ENCODE measurements at places on chromosomes 12 and 14.

DNA sequence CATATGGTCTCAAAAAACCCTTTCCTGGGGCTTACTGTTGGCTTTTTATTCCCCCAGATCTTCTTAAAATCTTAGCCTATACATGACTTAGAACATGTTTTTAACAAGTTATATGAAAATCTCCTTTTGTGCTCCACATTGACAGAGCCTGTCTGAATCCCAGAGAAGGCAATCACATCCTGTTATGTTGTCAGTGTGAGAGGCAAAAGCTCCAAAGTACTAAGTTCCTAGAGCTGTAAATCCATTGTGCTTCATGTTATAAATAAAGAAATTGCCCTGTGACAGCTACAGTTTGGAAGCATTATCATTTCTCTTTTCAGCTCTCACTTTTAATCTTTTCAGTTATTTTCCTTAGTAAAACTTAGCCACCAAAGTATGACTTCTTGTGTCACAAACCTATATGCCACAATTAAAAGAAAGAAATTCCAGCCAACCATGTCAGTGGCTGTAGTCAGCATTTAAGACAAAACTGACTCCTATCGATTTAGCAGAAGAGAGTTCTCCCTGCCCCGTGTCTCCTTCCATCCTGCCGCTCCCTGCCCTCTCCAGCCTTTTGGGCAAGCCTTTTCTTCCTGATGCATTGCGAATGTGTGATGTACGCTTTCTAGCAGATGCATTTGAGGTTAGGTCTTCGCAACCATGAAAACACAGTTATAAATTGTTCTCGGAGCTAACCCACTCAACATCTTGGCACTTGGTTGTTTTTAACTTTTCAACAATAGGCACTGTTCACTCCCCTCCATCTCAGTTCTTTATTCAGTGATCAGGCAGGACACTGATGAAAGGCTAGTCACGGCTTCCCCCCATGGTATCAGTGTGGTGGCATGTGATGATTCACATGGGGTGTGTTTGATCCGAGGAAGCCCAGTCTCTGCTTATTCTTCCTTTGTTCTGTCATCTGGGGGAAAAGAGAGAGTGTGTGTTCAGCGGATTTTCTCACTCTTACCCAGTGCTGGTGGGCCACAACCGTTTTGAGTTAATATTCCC lies 143.5 kb downstream of the SSPN start:
- DNase-seq = no peak

GRCh38 chr12:103640410-103640809 lies 53.3 kb downstream of the STAB2 start:
- no peak for DNase-seq

DNA sequence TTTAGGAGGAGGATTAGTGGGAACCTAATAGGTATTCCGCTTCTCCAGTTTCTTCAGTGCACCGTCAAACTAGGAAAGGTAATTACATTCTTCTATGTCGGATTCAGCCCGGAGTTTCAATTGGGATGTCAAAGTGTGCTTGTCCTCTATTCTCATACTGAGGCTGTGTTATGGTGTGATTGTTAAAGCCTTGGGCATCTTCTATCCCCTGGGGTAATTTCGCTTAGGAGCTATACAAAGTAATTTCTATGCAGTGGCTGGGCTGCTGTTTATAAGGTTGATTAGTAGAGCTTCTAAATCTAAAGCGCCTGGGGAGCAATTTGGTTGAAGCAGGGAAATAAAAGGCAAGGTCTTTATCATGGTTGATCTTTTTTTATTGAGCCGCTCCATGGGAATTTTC lies 399.6 kb downstream of the ZFP36L1 start:
- DNase-seq = no peak

DNA sequence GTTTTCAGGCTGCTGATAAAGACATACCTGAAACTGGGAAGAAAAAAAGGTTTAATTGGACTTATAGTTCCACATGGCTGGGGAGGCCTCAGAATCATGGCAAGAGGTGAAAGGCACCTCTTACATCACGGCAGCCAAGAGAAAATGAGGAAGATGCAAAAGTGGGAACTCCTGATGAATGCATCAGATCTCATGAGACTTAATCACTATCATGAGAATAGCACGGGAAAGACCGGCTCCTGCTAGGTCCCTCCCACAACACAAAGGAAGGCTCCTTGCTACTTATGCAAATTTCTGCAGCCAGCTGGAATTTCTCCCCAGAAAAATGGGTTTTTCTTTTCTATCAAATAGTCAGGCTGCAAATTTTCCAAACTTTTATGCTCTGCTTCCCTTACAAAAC lies 174.1 kb upstream of the RMST start:
- no peak for DNase-seq

DNA sequence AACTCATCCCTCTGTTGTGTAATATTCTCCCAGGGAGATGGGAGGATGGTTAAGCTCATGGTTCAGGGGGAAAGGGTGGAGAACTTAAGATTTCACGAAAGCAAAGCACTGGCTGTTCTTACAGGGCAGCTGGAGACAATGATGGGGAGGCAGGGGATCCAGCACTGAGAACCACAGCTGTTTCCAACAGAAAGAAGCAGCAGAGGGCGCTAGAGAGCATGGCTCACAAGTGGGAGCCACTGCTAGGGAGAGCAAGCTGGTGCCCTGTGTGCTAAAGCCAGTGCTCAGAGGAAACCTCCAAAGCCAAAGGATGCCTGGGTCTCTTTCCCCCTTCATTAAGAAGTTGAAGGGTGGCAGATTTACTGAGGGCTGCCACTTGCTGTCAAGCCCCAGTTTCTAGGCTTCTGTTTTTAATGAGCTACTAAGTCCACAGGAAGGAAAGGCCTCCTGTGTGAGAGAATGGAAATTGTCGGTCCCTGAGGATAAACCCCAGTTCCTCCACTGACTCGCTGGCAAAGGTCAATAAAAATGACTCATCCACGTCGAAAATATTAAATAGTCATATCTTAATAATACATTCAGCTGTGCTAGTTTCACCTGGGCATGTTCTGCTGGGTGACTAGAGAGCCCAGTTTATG lies 199.7 kb downstream of the ANO2 start:
- DNase-seq = no peak

GRCh38 chr12:31845613-31846322 lies 113.4 kb upstream of the RESF1 start:
- DNase-seq = no peak

DNA sequence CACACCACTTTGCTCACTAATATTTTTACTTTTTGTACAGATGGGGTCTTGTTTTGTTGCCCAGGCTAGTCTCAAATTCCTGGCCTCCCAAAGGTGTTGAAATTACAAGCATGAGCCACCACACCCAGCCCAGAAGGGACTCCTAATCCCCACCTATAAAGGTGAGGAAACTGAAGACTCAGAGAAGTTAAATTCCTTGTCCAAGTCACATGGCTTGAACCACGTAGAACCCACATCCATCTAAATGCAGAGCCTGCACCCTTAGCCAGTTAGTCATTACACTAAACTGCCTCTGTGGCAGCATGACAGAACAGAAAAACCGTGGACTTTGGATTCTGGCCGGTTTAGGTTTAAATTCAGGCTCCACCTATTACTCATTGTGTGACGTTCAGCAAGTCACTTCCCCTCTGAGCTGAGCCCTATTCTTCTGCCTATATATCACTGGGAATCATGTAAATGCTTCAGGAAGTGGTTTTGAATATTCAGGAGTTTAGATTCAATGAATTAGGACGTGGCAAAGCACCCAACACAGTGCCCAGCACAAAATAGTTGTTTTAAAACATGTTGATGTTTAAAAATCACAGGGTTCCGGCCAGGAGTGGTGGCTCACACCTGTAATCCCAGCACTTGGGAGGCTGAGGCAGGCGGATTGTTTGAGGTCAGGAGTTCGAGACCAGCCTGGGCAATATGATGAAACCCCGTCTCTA lies 3.0 kb upstream of the CORO1C start:
- no peak for DNase-seq

- DNase-seq = no peak
These were observed 5.9 kb downstream of the CCDC198 start for GRCh38 chr14:57487771-57488170.

- DNase-seq = no peak
These were observed 31.1 kb upstream of the DUSP6 start for GRCh38 chr12:89383235-89384049.

GRCh38 chr12:27575090-27575761 lies 51.2 kb downstream of the PPFIBP1 start:
- DNase-seq = no peak

DNA sequence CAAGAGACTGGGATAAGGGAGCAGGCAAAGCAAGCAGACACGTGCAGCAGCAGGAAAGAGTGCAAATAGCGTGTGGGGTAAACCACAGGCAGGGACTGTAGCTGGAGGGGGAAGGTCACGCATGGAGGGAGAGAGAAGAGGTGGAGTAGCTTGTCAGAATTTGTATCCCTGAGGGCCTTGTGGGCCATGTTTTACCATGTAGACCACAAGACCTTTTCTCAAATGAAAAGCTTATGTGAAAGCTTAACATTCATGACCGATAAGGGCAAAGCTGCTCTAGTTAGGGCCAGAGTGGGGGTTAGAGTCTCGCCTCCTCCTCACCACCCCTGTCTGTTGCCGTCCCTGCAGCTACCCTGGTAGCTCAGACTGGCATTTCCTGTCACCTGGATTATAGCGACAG lies 152.9 kb upstream of the E2F7 start:
- DNase-seq = no peak

- DNase-seq = no peak
These were observed 7.7 kb upstream of the MMP19 start for GRCh38 chr12:55850401-55850800.

- no peak for DNase-seq
These were observed 121.0 kb downstream of the LRRIQ1 start for GRCh38 chr12:85157035-85157603.

DNA sequence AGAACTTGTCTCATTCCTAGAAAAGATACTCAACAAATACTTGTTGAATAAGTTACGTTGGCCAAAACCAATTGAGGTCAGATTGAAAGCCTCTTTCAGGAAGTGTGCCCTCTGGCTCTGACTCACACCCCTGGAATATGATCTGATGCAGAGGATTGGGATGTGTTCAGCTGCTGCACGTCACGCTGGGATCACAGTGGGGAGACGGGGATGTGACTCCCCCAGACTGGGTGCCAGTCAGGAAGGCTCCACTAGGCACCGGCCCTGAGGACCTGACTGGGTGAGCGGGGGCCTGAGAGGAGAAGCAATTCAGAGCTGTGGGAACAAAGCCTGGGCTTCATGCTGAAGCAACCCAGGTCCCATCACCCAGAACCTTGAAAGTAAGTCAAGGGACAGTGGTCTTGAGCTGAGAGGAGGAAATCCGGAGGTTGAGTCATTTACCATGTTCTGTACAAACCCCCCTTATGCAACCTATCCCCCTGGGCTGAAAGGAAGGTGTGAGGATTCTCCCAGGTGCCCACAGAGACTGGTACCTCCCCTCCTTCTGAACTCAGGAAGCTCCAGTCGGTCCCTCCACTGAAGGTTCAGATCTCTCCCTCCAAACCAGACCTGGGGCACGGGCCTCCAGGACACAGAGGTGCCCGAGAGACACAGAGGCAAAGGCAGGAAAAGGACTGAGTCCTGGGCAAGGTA lies 3.9 kb downstream of the CEBPE start:
- no peak for DNase-seq

- DNase-seq = peak; percentile 13
These were observed 116.7 kb downstream of the LMNTD1 start for GRCh38 chr12:25436206-25437030.

DNA sequence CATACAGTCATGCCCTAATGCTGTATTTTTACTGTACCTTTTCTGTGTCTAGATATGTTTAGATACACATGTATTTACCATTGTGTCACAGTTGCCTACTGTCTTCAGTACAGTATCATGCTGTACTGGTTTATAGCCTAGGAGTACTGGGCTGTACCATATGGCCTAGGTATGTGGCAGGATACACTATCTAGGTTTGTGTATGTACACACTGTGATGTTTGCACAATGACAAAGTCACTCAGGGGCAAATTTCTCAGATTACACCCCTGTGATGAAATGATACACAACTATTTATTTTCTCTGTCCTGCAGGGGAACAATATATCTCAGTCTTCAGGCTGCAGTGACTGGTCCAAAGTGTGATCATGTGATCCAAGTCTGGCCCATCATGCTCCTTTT lies 1076.1 kb downstream of the VRK1 start:
- no peak for DNase-seq

DNA sequence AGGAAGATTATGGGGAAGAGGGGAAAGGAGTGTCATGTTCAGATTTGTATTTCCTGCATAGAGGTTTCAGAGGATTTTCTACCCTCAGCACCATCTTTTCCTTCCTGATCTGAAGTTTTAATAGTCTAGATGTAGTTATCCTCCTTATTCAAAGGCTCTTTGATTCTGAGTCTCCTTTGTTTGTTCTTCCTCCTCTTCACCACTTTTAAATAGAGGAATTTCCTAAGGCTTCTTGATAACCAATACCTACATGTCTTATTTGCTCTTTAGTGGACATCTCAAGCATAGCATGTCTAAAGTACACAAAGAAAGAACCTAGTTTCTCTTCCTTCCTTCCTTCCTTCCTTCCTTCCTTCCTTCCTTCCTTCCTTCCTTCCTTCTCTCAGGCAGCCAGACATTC lies 8.3 kb downstream of the MGAT4C start:
- DNase-seq = no peak

DNA sequence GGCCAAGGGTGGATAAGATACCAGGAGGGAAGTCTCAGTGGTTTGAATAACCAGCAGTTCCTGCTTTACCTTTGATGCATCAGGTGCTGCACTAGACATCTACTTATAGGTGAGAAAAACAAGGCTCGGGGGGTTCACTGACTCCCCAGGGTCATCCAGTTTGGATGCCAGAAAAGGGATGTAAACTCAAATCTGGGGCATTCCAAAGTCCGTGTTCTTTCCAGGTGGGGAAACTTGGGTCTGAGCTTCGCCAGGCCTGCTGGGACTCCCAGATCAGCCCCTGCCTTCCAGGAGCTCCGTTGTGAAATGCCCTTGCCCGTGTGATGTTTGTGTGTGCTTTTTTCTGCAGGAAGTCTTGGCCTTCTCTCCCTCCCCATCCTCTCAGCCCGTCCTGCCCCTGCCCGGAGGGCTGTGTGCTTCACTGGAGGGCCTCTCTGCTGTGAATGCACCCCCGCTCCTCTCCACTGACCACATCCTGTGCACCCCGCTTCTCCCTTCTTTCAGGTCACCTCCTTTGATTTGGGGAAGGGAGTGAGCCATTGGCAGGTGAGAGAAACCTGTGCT lies 42.1 kb downstream of the TSPAN9 start:
- DNase-seq = no peak

GRCh38 chr12:13182881-13183280 lies 13.6 kb upstream of the EMP1 start:
- DNase-seq = no peak

DNA sequence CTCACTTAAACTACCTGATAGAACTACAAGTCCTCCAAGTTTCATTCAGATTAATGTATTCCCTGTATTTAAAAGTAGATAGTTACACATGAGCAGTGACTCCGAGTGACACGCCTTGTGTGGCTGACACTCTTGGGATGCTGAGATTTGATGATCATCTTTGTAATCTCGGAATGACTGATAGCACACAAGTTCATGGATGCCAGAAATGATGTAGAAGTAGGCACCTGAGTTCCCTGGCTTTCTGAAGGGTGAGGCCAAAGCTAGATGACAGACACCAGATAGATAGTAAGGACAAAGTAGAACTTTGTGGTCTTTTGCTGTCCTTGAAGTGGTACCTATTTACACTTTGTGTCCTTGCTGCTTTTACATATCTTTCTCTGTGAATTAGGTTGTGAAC lies 491.2 kb downstream of the PCNX1 start:
- no peak for DNase-seq
